ENCODE measurements at places on chromosomes 4 and X. TPM values are rescaled to one million over a fixed set of nuclear protein-coding genes. Genes with fewer than 3 reads are reported as not detected.

- H3K36me3 ChIP-seq: peaks cover 1% of the 10 kb centered on the region
- H3K27ac ChIP-seq: no peak overlapping the region
- DNase-seq: no peak
These were observed 58.0 kb downstream of the TAB3 start for GRCh38 chrX:30831082-30831481.

DNA sequence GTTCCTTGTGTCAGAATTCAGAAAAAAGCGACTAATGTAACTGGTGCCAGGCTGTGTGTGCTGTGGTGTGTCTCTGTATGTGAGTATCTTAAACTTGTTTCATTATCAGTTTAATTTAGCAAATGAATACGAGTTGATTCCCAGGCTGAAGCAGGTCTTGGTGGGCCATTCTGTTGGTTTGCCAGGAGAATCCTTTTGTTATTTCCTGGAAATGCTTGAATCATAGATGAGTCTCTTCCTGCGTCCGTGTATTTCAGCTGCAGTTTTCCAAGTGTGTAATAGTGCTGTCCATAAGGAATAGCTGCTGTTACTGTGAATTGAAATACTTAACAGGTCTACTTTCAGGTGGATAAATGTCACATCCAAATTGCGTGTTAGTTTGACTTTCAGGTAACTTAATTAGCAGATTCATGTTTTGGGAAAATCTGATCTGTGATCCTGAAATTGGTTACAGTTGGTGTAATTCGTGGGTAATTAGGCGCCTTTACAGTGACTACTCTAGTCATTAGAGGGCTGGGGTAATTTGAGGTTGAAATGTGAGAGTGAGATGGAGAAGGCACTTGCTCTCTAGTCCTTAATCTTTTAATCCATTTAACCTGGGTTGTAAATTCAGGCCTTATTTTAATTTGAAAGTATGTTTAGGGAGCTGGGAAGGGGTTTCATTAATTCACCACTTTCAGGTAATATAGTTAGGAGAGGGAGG, 23.8 kb downstream of the TMEM131L start:
- no peaks in the 10 kb centered on the region for H3K27me3 ChIP-seq
- no peaks in the 10 kb centered on the region for H3K4me1 ChIP-seq
- no peak for DNase-seq
- no peak overlapping the region for H3K4me3 ChIP-seq
- no peak overlapping the region for H3K27ac ChIP-seq

DNA sequence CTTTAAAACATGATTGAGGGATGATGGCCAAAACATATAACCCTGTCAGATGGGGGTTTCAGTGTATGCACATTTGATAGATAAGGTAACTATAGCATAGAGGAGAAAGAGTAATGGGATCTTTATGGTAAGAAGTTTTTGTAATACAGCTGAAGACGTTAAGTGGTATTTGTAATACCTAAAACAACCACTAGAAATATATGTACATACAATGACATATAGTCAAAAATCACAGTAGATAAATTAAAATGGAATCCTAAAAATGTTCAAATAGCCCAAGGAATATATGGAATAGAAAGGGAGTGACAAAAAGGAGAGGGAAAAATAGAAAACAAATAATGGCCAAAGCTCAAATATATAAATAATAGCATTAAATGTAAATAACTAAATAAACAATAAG, 371.3 kb upstream of the FSTL5 start:
- H3K4me3 ChIP-seq: no peak overlapping the region
- H3K27me3 ChIP-seq: no peaks in the 10 kb centered on the region
- DNase-seq: no peak

GRCh38 chr4:129344058-129344457, 248.1 kb downstream of the C4orf33 start:
- no peak for DNase-seq
- H3K4me1 ChIP-seq: no peaks in the 10 kb centered on the region
- H3K4me3 ChIP-seq: no peak overlapping the region
- no peaks in the 10 kb centered on the region for H3K36me3 ChIP-seq

DNA sequence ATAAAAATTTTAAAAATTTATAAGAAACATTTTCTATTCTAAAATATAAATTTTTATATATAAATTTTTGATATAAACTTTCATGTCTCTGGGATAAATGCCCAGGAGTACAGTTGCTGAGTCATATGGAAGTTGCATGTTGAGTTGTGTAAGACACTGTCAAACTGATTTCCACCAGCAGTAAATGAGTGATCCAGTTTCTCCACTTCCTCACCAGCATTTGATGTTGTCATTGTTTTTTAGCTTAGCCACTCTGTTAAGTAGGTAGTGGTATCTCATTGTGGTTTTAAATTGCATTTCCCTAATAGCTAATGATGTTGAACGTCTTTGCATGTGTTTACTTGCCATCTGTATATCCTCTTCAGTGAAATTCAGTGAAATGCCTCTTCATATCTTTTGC, 66.5 kb downstream of the MAMLD1 start:
- no peaks in the 10 kb centered on the region for H3K27me3 ChIP-seq
- no peaks in the 10 kb centered on the region for H3K36me3 ChIP-seq
- no peak overlapping the region for H3K27ac ChIP-seq

- no peak for DNase-seq
- H3K4me1 ChIP-seq: no peaks in the 10 kb centered on the region
- H3K4me3 ChIP-seq: no peak overlapping the region
- no peaks in the 10 kb centered on the region for H3K36me3 ChIP-seq
- H3K27ac ChIP-seq: no peak overlapping the region
These were observed 23.9 kb downstream of the SLC39A8 start for GRCh38 chr4:102321260-102321995.

- H3K27ac ChIP-seq: no peak overlapping the region
- H3K4me1 ChIP-seq: no peaks in the 10 kb centered on the region
- no peak for DNase-seq
These were observed 500.7 kb downstream of the ZNF674 start for GRCh38 chrX:46044486-46044885.

DNA sequence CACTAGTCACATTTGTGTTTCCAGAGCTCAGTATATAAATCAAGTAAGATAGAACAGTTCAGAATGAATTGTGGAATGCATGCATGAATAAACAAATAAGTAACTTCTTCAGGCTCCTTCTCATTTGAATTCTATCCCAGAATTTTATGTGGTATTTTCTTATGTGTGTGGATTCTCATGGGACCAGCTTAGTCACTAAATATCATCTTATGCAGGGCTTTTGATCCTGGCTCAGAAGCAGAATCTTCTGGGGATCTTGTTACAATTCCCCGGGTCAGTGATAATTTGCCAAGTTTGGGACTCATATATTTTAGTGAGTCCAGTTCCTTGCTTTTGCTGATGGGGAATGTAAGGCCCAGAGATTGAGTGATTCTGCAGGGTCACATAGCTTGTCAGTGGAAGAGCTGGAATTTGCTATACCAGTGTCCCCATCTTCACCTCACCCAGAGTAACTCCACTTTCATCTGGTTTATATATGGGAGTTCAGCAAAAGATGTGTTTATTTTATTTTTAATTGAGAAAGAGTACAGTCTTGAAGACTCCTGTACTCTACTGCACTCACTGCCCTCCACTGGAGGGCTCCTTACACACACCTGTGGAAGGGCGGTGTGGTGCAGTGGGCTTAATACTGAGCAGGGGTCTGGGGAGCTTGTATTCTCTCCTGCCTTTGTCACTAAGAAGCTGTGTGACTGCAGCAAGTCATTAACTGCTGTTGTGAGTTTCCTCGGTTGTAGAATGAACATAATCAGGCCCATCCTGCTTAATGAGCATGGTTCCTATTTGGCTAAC, 198.2 kb upstream of the CXorf66 start:
- DNase-seq: no peak
- H3K27me3 ChIP-seq: no peaks in the 10 kb centered on the region
- no peak overlapping the region for H3K27ac ChIP-seq
- H3K4me1 ChIP-seq: no peaks in the 10 kb centered on the region

DNA sequence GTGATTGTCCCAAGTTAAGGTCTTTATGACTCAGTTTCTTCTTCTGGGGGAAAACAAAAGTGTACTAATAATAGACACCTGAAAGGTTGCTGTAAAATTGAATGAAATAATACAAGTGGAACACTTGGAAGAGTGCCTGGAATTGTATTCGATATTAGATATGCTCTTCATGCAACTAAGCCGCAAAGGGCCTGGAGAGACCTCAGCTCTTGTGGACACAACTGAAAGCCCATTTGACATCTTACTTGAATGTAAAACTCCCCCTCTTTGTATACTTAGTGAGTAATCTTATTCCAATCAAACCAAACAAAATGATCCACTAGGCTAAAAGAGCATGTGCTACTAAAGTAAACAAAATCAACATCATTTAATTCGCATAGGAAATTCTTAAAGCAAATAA, 511 bp upstream of the MAP9 start:
- no peak for DNase-seq
- no peak overlapping the region for H3K27ac ChIP-seq
- no peaks in the 10 kb centered on the region for H3K4me1 ChIP-seq

DNA sequence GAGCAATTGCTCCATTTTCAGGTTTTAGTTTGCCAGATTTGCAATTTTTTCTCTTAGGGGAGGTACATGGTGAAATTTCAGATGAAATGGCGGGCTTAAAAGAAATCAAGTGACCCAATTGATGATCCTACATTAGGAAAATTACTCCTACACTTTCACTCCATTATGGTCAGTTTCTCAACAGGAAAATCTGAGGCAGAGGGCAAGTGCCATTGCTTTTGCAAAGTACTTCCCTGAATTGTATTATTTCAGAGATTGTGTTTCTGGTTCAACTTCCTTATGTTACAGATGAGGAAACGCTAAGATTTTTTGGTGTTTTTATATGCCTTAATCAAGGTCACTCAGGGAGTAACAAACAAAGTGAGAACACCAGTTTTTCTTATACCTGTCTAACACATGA, 302.2 kb downstream of the ARAP2 start:
- H3K4me3 ChIP-seq: no peak overlapping the region
- H3K27me3 ChIP-seq: no peaks in the 10 kb centered on the region
- DNase-seq: no peak
- no peaks in the 10 kb centered on the region for H3K36me3 ChIP-seq

GRCh38 chr4:128572778-128573241, 236.7 kb upstream of the JADE1 start:
- no peaks in the 10 kb centered on the region for H3K36me3 ChIP-seq
- H3K4me1 ChIP-seq: peaks cover 1% of the 10 kb centered on the region
- no peak overlapping the region for H3K27ac ChIP-seq
- no peak overlapping the region for H3K4me3 ChIP-seq
- no peaks in the 10 kb centered on the region for H3K27me3 ChIP-seq

GRCh38 chr4:143240939-143241679, 56.4 kb downstream of the USP38 start:
- no peaks in the 10 kb centered on the region for H3K4me1 ChIP-seq
- DNase-seq: no peak
- no peak overlapping the region for H3K4me3 ChIP-seq
- H3K27me3 ChIP-seq: no peaks in the 10 kb centered on the region

DNA sequence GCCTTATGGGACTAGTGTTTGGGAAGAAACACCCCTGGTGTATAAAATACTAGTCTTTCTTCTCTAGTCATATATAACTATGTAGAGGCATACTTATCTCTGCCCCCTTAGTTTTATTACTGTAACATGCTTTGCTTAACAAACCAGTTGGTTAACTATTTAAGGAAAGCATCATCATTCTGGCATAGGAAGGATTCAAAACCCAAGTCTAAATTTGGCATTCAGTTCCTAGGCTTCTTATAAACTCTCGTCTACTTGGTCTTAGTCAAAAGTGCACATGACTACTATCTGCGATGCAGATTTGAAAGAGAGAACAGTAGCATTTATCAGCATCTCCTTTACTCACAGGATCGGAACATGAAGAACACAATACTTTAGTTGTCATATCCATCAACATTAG, 111.3 kb downstream of the MFAP3L start:
- no peak overlapping the region for H3K4me3 ChIP-seq
- H3K27ac ChIP-seq: no peak overlapping the region
- H3K36me3 ChIP-seq: no peaks in the 10 kb centered on the region
- DNase-seq: no peak

GRCh38 chr4:2424581-2424980, 5.8 kb downstream of the CFAP99 start:
- no peak overlapping the region for H3K27ac ChIP-seq
- no peaks in the 10 kb centered on the region for H3K4me1 ChIP-seq
- no peaks in the 10 kb centered on the region for H3K27me3 ChIP-seq
- no peak for DNase-seq

DNA sequence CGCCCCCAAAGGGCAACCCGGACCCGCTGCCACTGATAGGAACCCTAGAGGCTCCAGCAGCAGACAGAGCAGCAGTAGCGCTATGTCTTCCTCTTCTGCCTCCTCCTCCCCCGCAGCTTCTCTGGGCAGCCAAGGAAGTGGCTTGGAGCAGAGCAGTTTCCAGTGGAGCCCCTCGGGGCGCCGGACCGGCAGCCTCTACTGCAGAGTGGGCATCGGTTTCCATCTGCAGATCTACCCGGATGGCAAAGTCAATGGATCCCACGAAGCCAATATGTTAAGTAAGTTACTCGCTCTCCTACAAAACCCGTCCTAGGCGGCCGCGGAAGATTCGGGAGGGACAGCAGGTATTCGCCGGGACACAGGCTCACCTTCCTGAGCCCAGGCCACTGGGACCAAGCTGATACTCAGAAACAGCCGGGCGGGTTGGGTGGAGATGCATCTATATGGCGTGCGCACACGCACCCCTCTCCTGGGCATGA, 477 bp downstream of the FGF5 start:
- no peak overlapping the region for H3K27ac ChIP-seq
- H3K27me3 ChIP-seq: peaks cover 7% of the 10 kb centered on the region
- H3K36me3 ChIP-seq: no peaks in the 10 kb centered on the region
- no peak overlapping the region for H3K4me3 ChIP-seq
- H3K4me1 ChIP-seq: no peaks in the 10 kb centered on the region

DNA sequence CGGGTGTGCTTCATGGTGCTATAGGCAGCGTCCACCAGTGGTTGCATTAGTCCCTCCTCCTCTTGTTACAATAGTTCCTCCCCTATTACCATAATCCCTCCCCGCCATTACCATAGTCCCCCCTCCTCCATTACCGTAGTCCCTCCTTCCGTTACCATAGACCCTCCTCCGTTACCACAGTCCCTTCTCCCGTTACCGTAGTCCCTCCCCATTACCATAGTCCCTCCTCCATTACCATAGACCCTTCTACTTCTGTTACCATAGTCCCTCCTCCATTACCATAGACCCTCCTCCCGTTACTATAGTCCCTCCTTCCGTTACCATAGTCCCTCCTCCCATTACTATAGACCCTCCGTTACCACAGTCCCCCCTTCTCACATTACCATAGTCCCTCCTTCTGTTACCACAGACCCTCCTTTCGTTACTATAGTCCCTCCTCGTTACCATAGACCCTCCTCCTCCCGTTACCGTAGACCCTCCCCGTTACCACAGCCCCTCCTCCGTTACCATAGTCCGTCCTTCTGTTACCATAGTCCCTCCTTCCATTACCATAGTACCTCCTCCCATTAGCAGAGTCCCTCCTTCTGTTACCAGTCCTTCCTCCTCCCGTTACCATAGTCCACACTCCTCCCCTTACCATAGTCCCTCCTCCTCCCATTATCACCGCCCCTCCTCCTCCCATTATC, 129.6 kb downstream of the DHRSX start:
- no peak for DNase-seq
- no peak overlapping the region for H3K27ac ChIP-seq
- H3K4me3 ChIP-seq: no peak overlapping the region
- no peaks in the 10 kb centered on the region for H3K4me1 ChIP-seq
- H3K36me3 ChIP-seq: no peaks in the 10 kb centered on the region

Gene UGT2A1
- not detected for total RNA-seq

Gene TRPC5OS
- total RNA-seq: not detected

Gene PDZD4
- 11.9 TPM for total RNA-seq

Gene PABPC1L2B
- not detected for total RNA-seq

Gene AIFM1
- total RNA-seq: 12.7 TPM
